ENCODE measurements at places on chromosomes 12 and 14. TPM values are rescaled to one million over a fixed set of nuclear protein-coding genes. Genes with fewer than 3 reads are reported as not detected.

- peak overlapping the region; percentile 98 for H3K27ac ChIP-seq
- DNase-seq: no peak
- H3K36me3 ChIP-seq: no peaks in the 10 kb centered on the region
- no peaks in the 10 kb centered on the region for H3K4me1 ChIP-seq
- H3K27me3 ChIP-seq: no peaks in the 10 kb centered on the region
Observed at GRCh38 chr14:39102265-39102968, 618 bp downstream of the SEC23A start.

DNA sequence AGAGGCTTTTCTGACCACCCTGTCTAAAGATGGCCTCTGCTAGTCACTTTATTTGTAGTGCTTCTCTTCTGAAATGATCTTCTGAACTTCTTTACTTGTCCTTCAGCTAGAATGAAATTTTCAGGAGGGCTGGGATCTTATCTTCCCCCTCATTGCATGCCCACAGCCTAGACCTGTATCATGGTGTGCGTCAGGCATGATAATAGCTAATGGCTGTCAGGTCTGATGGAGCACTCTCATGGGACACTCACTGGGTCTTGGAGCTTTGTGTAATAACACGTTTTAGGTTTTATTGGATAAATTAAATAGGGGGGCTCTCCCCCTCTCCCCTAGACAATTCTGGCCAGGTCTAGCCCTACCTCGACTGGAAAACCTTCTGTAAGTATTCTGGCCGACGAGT is 97.1 kb upstream of the NRXN3 start:
- H3K4me3 ChIP-seq: no peak overlapping the region
- no peaks in the 10 kb centered on the region for H3K27me3 ChIP-seq
- no peak overlapping the region for H3K27ac ChIP-seq
- H3K4me1 ChIP-seq: no peaks in the 10 kb centered on the region
- no peak for DNase-seq

Gene SINHCAF
- 34.7 TPM for total RNA-seq

GRCh38 chr12:123741937-123742572 is 20.0 kb upstream of the DNAH10 start:
- no peak overlapping the region for H3K4me3 ChIP-seq
- H3K27ac ChIP-seq: no peak overlapping the region
- no peaks in the 10 kb centered on the region for H3K27me3 ChIP-seq
- no peaks in the 10 kb centered on the region for H3K4me1 ChIP-seq
- DNase-seq: no peak

Gene KRT6B
- not detected for total RNA-seq

Gene RIPK3
- total RNA-seq: 1.9 TPM

Gene NOS1
- 0.67 TPM for total RNA-seq

Gene ACTN1
- 316 TPM for total RNA-seq

DNA sequence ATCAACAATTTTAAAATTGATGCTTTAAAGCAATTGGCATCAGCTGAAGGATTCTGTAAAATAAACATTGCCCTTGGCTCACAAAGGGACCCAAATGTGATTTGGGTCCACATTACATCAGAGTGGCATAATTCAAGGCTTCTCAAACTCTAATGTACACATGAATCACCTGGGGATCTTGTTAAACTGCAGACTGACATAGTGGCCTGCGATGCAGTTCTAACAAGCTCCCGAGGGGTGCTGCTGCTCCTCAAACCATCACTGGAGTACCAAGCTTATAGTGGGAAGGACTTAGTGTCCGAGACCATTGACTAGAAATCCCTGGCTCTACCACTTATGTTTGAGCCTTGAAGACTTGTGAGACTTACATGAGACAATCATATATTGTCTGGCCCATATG is 31.8 kb upstream of the DNM1L start:
- peaks cover 11% of the 10 kb centered on the region for H3K36me3 ChIP-seq
- H3K4me1 ChIP-seq: no peaks in the 10 kb centered on the region
- H3K27ac ChIP-seq: no peak overlapping the region
- no peak for DNase-seq
- H3K4me3 ChIP-seq: no peak overlapping the region

GRCh38 chr12:110861729-110862128 is 14.9 kb downstream of the CCDC63 start:
- no peak overlapping the region for H3K27ac ChIP-seq
- no peak for DNase-seq
- no peaks in the 10 kb centered on the region for H3K36me3 ChIP-seq
- H3K4me1 ChIP-seq: no peaks in the 10 kb centered on the region

Gene SMIM41
- 3.2 TPM for total RNA-seq

- H3K36me3 ChIP-seq: no peaks in the 10 kb centered on the region
- H3K27ac ChIP-seq: no peak overlapping the region
- no peaks in the 10 kb centered on the region for H3K4me1 ChIP-seq
- DNase-seq: no peak
Observed at GRCh38 chr14:39877577-39878190, 445.5 kb upstream of the FBXO33 start.

DNA sequence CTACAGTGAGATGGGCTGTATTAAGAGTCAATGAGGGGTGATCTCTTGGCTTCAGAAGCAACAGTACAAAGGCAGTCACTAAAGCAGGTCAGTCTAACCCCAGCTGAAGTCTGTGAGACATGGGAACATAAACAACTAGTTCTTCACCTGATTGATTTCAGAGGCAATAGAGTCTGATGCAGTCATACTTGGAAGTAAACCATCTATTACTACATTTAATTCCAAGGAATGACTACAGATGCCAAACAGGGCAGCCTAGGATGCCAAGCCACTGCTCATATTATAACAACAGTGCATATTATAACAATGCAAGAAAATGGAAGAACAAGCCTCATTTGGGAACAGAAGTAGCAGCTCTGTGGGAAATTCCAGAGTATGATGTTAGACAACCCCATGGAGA is 35.8 kb downstream of the GRIN2B start:
- H3K36me3 ChIP-seq: no peaks in the 10 kb centered on the region
- H3K27ac ChIP-seq: no peak overlapping the region
- DNase-seq: no peak
- H3K27me3 ChIP-seq: no peaks in the 10 kb centered on the region

DNA sequence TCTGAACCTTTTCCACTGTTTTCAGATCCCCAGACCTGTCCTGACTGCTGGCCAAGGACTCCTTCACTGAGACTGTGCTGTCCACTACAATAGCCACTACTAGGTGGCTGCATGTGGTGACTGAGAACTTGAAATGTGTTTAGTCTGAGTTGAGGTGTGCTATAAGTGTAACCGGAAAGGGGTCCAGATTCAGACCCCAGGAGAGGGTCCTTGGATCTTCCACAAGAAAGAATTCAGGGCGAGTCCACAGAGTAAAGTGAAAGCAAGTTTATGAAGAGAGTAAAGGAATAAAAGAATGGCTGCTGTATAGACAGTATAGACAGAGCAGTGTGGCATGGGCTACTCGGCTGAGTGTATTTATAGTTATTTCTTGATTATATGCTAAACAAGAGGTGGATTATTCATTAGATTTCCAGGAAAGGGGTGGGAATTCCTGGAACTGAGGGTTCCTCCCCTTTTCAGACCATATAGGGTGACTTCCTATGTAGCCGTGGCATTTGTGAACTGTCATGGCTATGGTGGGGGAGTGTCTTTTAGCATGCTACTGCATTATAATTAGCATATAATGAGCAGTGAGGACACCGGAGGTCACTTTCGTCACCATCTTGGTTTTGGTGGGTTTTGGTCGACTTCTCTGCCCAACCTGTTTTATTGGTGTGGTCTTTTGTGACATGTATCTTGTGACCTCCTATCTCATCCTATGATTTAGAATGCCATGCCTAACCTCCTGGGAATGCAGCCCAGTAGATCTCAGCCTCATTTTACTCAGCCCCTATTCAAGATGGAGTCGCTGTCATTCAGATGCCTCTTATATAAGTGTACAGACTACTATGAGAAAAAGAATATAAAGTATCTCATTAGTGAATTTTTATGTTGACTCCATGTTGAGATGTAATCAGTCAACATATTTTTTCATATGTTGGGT is 70.0 kb upstream of the SRSF5 start:
- peak overlapping the region; percentile 63 for H3K27ac ChIP-seq
- no peak overlapping the region for H3K4me3 ChIP-seq
- no peaks in the 10 kb centered on the region for H3K27me3 ChIP-seq

- no peak overlapping the region for H3K4me3 ChIP-seq
- no peak overlapping the region for H3K27ac ChIP-seq
- H3K36me3 ChIP-seq: no peaks in the 10 kb centered on the region
- no peaks in the 10 kb centered on the region for H3K4me1 ChIP-seq
- H3K27me3 ChIP-seq: no peaks in the 10 kb centered on the region
- DNase-seq: no peak
Observed at GRCh38 chr12:110760204-110760609, 17.5 kb upstream of the PPP1CC start.

- no peak overlapping the region for H3K4me3 ChIP-seq
- H3K4me1 ChIP-seq: peaks cover 22% of the 10 kb centered on the region
- H3K36me3 ChIP-seq: no peaks in the 10 kb centered on the region
Observed at GRCh38 chr14:75156901-75157300, 19.5 kb downstream of the TMED10 start.

Gene SDR9C7
- not detected for total RNA-seq

GRCh38 chr14:90303473-90303872 is 28.3 kb downstream of the NRDE2 start:
- no peak for DNase-seq
- no peaks in the 10 kb centered on the region for H3K4me1 ChIP-seq
- H3K27ac ChIP-seq: no peak overlapping the region
- no peak overlapping the region for H3K4me3 ChIP-seq
- H3K27me3 ChIP-seq: no peaks in the 10 kb centered on the region
- H3K36me3 ChIP-seq: peaks cover 24% of the 10 kb centered on the region

- no peaks in the 10 kb centered on the region for H3K27me3 ChIP-seq
- no peaks in the 10 kb centered on the region for H3K4me1 ChIP-seq
- no peaks in the 10 kb centered on the region for H3K36me3 ChIP-seq
Observed at GRCh38 chr12:79046021-79046420, 181.4 kb downstream of the SYT1 start.

DNA sequence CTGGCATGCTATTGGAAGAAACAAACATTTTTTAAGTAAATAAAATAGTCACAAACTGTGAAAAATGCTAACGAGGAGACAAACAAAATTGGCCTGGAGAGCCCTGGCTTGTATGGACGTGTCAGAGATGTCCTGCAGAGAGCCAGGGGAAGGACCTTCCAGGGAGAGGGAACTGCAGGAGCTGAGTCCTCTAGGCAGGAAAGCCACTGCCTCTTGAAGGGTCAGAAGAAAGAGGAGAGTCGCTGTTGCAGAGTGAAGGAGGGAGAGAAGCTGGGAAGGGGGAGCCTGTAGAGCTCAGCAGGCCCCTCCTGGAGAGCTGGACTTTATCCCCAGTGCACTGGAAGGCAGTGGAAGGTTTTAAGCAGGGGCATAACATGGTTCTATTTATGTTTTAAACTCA is 80.3 kb upstream of the PWP1 start:
- H3K36me3 ChIP-seq: no peaks in the 10 kb centered on the region
- no peak overlapping the region for H3K27ac ChIP-seq
- no peaks in the 10 kb centered on the region for H3K4me1 ChIP-seq
- DNase-seq: no peak

- no peak overlapping the region for H3K27ac ChIP-seq
- no peak for DNase-seq
- no peaks in the 10 kb centered on the region for H3K4me1 ChIP-seq
- H3K36me3 ChIP-seq: no peaks in the 10 kb centered on the region
- no peak overlapping the region for H3K4me3 ChIP-seq
- no peaks in the 10 kb centered on the region for H3K27me3 ChIP-seq
Observed at GRCh38 chr14:37493606-37494005, 101.4 kb downstream of the FOXA1 start.

Gene OLR1
- 1.6 TPM for total RNA-seq

GRCh38 chr12:87827638-87828264 is 201.4 kb downstream of the C12orf50 start:
- no peaks in the 10 kb centered on the region for H3K27me3 ChIP-seq
- no peak overlapping the region for H3K27ac ChIP-seq
- H3K4me3 ChIP-seq: no peak overlapping the region

DNA sequence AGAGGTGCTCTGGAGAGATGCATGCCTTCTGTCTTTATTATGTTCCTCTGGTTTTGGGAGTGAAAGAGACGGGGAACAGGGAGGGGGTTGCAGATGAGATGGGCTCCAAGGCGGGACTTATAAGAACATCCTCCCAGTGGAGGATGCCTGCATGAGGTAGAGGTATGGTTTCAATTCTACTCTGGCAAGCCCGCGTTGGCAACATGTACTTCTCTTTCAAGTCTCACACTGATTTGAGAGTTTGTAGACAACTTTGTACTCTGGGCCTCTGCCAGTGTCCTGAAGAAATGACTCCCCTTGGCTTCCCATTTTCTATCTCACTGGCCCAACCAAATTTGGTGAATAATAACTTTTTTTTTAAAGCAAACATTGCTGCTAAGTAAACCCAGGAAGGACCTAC is 121.3 kb downstream of the C12orf75 start:
- no peak overlapping the region for H3K27ac ChIP-seq
- no peaks in the 10 kb centered on the region for H3K4me1 ChIP-seq
- H3K36me3 ChIP-seq: no peaks in the 10 kb centered on the region

Gene CAPS2
- 7.3 TPM for total RNA-seq

Gene C1QL4
- not detected for total RNA-seq

- no peak for DNase-seq
Observed at GRCh38 chr12:97288531-97288930, 174.1 kb upstream of the RMST start.

DNA sequence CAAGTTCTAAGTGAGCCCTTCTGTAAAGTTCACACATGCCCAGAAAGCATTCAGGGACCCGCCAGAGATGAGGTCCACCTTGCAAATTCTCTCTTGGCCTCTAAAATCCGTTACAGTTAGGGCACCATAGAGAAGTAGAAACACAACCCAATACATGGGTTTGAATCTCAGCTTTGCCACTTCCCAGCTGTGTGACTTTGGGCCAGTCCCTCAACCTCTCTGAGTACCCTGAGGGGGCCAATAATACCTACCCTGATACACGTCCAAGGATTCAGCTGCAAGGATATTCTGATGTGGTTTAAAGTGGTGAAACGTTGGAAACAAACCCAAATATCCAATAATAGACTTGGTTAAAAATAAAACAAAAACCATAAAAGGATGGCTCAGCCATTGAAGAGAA is 11.7 kb downstream of the LHX5 start:
- no peak overlapping the region for H3K27ac ChIP-seq
- H3K36me3 ChIP-seq: no peaks in the 10 kb centered on the region
- no peak overlapping the region for H3K4me3 ChIP-seq

Gene LMNTD1
- total RNA-seq: 1.0 TPM

DNA sequence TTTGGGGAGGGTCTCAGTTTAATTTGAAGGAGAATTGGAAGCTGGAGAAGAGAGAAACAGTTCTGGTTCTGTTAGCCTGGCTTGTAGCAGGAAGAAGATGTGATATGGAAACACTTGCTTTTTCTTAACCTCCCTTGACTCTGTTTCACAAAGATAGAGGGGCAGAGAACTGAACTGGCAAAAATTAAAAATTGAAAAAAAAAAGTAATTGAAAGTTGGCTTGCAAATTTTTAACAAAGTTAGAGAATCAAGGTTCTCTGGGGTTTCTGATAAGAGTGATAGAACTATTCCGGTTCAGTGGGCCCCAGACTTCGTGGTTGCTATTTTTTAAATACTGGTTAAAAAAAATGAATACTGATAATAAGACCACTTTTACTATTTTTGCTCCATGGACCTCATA is 2.8 kb downstream of the CRADD start:
- no peak for DNase-seq
- no peaks in the 10 kb centered on the region for H3K4me1 ChIP-seq
- no peaks in the 10 kb centered on the region for H3K27me3 ChIP-seq

Measured in right atrium auricular region (tissue), 2 donors.